ENCODE measurements at places on chromosomes 6 and 20. TPM values are rescaled to one million over a fixed set of nuclear protein-coding genes. Genes with fewer than 3 reads are reported as not detected.

DNA sequence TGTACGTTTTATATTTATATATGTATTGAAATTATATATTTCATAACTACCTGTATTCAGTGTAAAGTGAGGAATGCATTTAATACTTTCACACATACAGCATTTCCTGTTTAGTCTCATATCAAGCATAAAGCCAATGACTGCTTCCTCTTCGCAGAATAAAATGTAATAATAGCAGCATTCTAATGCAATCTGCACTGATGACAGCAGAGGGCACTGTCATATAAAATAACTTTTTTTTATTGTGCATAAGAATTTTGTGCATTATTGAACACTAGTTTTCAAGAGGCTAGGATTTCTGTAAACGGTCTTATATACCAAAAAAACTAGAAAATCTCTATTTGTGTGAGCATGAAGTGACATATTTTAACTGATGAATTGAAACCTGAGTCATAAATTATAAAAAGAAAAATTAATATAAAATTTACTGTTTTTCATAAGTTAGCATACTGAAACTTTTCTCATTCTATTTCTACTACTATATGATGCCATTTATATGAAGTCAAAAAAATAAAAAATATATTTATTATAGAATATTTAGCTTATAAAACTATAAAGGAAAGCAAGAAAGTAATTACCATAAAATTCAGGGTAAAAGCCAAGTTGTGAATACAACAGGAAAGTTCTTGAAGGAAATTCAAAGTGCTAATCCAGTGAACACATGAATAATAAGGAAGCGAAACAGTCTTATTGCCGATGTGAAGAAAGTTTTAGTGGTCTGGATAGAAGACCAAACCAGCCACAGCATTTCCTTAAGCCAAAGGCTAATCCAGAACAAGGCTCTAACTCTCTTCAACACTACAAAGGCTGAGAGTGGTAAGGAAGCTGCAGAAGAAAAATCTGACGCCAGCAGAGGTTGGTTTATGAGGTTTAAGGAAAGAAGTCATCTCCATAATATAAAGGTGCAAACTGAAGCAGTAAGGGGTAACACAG lies 36.3 kb downstream of the RNF146 start:
- DNase-seq: peak; percentile 76

- no peak for DNase-seq
Measured at GRCh38 chr6:131813991-131814390, 6.2 kb downstream of the ENPP1 start.

GRCh38 chr20:48933017-48933766 lies 11.7 kb downstream of the ARFGEF2 start:
- no peak for DNase-seq

DNA sequence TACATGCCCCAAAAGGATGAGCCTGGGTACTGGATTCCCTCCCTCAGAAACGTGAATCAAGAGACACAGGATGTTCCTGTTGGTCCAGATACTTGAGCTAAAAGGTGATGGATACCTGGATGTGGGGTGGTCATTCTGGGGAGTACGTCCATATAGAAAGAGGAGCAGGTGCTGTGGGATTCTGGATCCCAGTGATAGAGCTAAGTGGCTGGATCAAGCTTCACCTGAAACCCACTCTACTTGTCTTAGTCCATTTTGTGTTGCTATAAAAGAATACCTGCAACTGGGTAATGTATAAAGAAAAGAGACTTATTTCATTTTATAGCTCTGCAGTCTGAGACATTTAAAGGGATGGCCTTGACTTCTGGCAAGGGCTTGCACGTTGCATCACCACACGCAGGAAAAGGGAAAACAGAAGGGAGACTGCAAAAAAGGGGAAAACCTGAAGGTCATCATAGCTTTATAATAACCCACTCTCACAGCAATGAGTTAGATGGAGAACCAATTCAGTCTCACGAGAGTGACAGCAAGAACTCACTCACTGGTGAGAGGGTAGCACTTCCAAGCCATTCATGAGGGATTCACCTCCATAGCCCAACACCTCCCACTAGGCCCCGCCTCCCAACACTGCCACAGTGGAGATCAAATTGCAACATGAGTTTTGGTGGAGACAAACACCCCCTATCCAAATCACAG lies 31.2 kb downstream of the RIPOR3 start:
- DNase-seq: no peak

- DNase-seq: peak; percentile 41
Measured at GRCh38 chr20:22944062-22944461, 91.0 kb upstream of the SSTR4 start.

DNA sequence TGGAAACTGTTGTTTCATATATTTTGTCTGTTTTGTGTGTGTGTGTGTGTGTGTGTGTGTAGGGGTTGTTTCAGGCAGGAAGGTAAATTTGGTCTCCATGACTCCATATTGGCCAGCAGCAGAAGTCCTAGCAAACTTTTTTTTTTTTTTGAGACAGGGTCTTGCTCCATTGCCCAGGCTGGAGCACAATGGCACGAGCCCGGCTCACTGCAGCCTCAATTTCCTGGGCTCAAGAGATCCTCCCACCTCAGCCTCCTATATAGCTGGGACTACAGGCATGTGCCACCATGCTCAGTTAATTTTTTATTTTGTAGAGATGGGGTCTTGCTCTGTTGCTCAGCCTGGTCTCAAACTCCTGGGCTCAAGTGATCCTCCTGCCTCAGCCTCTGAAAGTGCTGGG lies 75.8 kb downstream of the PRDM1 start:
- DNase-seq: no peak

DNA sequence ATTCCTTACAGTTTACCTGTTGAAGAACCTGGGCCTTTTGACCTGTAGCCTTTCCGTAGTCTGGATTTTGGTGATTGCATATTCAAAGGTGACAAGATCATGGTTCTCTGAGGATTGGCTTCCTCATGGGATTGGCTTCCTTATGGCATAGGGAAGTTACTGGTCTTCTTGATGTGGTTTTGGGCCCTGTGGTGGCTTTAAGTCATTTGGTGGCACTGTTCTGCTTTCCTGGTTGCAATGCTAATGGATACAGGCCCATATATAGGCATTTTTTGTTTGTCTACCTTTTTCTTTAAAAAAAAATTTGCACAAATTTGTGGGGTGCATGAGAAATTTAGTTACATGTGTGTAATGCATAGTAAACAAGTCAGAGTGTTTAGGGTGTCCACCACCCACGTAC lies 185.7 kb downstream of the CDKAL1 start:
- no peak for DNase-seq

- no peak for DNase-seq
Measured at GRCh38 chr6:148044261-148044751, 298.3 kb upstream of the SASH1 start.

DNA sequence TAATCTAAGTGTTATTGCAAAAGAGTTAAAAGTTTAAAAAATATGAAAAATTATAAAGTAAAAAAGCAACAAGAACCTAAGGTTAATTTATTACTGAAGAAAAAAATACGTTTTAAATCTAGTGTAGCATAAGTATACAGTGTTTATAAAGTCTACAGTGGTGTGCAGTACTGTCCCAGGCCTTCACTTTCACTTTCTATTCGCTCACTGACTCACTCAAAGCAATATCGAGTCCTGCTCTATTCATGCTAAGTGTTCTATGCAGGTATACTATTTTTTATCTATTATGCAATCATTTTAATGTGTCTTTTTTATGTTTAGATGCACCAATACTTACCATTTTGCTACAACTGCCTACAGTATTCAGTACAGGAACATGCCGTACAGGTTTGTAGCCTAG lies 113.0 kb downstream of the MANEA start:
- no peak for DNase-seq

- DNase-seq: no peak
Measured at GRCh38 chr6:166423051-166423745, 40.5 kb upstream of the MPC1 start.

- DNase-seq: no peak
Measured at GRCh38 chr6:170057961-170058877, 232.7 kb downstream of the DLL1 start.

- DNase-seq: no peak
Measured at GRCh38 chr6:74577619-74578018, 628.2 kb downstream of the COL12A1 start.

DNA sequence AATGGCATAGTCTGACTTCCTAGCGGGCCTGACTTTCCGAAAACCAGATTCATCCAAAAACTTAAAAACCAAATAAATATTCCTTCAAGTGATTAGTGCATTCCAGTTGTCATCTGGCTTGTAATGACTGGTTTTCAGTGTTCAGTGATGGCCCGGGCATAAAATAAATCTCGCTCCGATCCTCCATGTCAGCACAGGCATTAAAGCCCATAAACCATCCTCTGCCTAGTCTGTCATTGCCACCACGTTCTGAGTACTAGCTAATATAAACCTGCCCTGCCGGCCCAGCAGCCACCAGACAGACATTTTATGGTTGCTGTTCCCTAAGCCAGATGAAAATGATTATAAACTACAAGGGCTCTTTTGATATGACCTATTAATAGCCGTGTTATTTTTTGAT lies 232.3 kb upstream of the GMDS start:
- DNase-seq: no peak

DNA sequence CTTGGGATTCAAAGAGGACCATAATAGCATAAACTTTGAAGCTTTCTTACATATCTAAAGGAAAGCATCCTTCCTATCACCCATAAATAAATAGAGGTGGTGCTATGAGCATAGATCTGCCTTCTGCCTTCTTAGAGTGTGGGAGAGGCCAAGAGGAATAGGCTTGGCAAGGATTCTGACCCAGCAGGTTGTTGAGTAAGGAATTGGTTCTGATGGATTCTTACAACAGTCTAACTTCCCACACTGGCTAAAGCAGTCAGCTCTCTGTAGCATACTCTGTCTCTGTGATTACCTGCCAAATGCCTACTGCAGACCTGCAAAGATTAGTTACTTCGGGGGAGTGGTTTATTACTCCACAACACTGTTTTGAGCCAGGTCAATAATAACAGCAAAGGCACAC lies 198.0 kb upstream of the RAB32 start:
- no peak for DNase-seq

GRCh38 chr6:40349901-40350746 lies 237.0 kb downstream of the LRFN2 start:
- no peak for DNase-seq

DNA sequence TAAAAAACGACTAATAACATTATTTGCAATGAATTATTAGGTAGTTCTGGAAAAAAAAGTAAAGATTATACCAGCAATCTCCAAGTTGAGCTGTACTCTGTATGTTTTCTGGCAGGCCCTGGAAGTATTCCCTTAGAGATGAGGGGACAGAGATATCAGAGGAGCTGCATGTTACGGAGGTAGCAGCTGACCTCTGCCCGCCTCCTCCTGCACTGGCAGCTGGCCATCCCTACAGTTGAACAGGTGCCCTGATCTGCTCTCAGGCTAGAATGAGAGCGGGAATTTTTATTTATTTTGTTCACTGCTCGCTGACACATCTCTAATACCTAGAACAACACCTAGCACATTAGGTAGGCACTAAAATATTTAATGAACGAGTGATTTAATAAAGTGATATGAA lies 23.1 kb downstream of the FBXL4 start:
- DNase-seq: peak; percentile 24

DNA sequence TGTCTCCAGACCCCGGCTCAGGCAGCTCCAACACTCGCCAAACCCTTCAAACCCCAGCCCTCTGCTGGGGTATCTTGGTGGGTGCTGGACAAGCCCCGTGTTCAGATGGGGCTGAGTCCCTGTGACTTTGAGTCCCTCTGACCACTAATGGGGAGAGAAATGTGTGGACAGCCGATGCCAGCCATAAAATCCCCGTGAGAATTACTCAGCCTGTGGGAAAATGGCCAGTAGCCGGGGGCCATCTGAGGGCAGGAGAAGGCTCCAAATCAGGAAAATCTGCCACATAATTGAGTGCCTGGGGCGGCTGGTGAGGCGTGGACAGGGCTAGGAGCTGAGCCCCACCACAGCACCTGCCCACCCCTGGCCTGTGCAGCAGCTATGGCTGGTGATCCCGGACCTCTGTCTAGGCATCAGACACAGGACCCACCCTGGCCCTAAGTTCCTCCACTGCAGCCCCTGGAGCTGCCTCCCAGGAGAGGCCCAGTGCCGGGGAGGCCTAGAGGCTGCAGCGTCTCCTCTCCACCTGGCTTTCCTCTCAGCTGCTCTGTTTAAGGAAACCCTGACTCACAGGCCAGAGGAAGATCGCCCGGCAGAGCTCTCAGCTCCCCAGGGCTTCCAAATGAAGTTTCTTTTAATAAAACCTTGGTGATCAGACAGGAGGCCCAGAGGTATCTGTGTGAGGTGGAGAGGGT lies 53.7 kb upstream of the SLCO4A1 start:
- DNase-seq: no peak

DNA sequence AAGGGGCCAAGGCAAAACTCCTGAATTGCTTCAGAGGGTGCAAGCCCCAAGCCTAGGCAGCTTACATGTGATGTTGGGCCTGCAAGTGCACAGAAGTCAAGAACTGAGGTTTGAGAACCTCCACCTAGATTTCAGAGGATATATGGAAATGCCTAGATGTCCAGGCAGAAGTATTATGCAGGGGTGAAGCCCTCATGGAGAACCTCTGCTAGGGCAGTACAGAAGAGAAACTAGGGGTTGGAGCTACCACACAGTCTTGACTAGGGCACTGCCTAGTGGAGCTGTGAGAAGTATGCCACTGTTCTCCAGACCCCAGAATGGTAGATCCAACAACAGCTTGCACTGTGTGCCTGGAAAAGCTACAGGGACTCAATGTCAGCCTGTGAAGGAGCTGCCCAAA lies 179.7 kb upstream of the GJE1 start:
- DNase-seq: no peak

GRCh38 chr20:44733341-44734069 lies 12.2 kb upstream of the KCNK15 start:
- DNase-seq: peak; percentile 77

GRCh38 chr20:2168946-2169345 lies 67.3 kb downstream of the STK35 start:
- DNase-seq: no peak

GRCh38 chr6:105507811-105508210 lies 104.9 kb upstream of the PREP start:
- no peak for DNase-seq

DNA sequence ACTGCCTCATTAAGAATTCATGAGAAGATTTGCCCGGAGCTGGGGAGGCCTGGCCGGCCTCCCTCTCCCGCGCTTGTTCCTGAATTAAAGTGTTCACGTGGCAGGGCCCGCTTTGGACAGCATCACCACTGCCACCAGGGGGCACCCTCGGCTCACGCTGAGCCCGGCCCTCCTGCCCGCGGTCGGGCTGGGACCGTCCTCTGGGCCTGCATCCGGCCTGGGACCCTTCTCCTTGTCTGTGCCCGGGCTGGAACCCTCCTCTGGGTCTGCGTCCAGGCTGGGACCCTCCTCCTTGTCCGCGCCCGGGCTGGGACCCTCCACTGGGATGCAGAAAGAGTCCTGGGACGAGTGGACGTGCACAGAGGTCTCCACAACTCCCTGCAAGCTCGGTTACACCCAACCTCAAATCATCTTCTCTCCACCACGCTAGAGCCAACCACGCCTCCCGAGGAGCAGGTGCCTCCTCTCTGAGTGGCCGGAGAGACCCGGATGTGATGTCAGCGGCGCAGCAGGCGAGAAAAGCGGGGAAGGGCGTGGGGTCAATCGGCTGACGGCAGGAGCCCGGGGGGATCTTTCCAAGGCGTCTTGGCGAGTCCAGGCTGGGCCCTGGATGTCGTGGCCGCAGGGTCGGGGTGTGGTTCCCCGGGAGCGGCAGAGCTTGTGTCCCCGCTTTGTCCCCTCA lies 50.9 kb upstream of the DACT2 start:
- peak; percentile 78 for DNase-seq

- DNase-seq: no peak
Measured at GRCh38 chr6:149480502-149481280, 4.1 kb downstream of the ZC3H12D start.

SPATS1 gene
- polyA plus RNA-seq: not detected

MUC21 gene
- polyA plus RNA-seq: not detected

HTR1E gene
- not detected for polyA plus RNA-seq

RNF8 gene
- 20.2 TPM for polyA plus RNA-seq

GLP1R gene
- not detected for polyA plus RNA-seq

DOK5 gene
- 20.1 TPM for polyA plus RNA-seq

POPDC3 gene
- polyA plus RNA-seq: 72.1 TPM

FAM209B gene
- polyA plus RNA-seq: not detected

KCNB1 gene
- 8.7 TPM for polyA plus RNA-seq

Data from muscle of leg (tissue), 16 donors.